Activated CD8-positive, alpha-beta T cell treated with anti-CD3 and anti-CD28 coated beads for 36 hours (primary cell): ENCODE measurements at places on chromosomes 4 and X.
A peak's percentile ranks its signal among the peaks of the same experiment; 100 is the strongest.

DNA sequence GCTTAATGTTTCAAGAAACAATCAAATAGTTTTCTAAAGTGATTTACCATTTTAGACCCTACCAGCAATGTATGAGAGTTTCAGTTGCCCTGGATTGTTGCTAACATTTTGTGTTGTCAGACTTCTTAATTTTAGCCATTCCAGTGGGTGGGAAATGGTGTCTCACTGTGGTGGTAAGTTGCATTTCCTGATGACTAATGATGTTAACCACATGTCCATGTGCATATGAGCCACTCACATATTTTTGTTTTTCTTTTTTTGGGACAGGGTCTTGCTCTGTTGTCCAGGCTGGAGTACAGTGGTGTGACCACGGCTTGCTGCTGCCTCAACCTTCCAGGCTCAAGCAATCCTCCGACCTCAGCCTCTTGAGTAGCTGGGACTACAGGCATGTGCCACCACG lies 48.3 kb downstream of the MED28 start:
- DNase-seq, result no peak

GRCh38 chr4:82462415-82462831 lies 32.0 kb downstream of the ENOPH1 start:
- DNase-seq, result peak; percentile 94

DNA sequence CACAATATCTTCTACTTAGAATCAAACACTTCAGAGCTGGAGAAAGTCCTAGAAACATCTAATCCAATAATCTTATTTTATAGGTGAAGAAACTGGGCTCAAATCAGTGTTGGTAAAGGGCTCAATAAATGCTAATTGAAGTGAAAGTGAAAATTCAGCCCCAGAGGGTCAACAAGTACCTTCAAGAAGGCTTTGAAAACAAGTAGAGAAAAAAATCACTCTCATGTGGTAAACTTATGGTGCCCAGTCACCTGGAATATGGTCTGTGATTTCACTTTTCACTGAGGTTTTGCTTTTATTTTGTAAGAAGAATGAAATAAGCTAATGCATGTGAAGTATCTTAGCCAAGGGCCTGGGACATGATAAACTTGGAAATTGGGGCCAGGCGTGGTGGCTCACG lies 29.1 kb upstream of the EIF4E start:
- DNase-seq, result no peak

GRCh38 chr4:41504167-41504818 lies 33.7 kb upstream of the LIMCH1 start:
- no peak for DNase-seq

DNA sequence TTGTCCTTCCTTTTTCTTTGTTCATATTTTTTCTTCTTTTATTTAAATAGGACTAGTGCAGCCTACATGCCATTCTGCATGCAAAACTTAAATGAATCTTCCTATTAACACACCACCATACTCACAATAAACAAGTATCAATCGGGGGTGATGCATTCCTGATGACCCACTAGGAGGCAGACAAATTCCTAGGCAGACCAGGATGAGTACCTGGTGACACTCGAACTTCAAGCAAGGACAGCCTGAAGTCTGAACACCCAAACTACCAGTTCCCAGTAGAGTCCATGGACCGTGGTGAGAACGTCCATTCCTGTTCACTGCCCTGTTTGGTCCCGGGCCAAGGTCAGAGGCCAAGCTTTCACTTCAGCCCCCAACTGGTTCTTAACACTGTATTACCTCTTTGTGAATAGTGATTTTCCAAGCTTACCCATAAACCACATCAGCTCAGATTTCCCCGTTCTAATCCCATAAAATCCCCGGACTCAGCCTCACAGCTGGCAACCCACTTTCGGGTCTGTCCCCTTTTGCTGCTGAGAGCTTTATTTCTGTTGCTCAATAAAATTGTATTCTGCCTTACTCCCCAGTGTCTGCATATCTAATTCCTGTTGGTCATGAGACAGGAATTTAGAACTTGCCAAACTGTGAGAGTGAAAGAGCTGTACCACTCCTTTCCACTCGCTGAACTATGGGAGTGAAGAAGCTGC lies 1286.6 kb downstream of the FSTL5 start:
- DNase-seq, result no peak

- no peak for DNase-seq
Observed at GRCh38 chrX:148904421-148905111, 404.1 kb downstream of the AFF2 start.

GRCh38 chrX:103513067-103513466 lies 6.2 kb downstream of the RAB40A start:
- DNase-seq, result no peak

- no peak for DNase-seq
Observed at GRCh38 chrX:64439551-64439950, 44.3 kb upstream of the MTMR8 start.

DNA sequence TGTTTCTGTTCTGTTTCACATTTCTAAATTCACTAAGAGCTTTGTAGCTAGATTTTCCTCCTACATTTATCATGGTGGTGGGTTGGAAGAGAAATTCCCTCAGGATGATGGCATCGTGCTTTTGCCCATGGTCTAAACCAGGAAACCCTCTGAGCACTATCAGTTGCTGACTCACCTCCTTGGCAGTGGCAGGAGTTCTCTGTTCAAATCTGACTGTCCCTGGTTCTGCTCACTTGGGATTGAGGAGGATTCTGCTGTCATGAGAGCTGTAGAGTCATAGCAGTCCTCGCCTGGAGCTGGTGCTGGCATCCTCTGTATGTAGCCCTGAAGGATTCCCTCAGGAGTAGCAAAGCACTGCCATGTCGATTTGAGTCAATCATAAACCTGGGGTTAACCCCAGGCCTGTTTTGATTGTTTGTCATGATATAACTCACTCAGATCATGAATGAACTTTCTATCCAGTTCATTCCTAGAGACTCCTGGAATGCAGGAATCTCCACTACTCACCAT lies 9.4 kb downstream of the TEX13A start:
- DNase-seq, result no peak

DNA sequence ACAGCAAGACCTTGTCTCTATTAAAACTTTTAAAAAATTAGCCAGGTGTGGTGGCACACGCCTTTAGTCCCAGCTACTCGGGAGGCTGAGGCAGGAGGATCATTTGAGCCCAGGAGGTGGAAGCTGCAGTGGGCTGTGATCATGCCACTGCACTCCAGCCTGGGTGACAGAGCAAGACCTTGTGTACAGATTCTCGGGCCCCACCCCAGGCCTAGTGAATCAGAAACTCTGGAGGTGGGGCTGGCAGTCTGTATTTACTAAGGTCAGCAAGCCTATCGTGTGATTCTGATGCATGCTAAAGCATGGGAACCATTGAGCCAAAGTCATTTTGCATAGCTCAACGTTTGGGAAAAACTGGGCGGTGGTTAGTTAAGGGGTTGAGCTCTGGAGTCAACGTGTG lies 3.5 kb downstream of the S100G start:
- DNase-seq, result no peak

GRCh38 chrX:3738509-3738908 lies 25.1 kb upstream of the PRKX start:
- DNase-seq, result peak; percentile 34

DNA sequence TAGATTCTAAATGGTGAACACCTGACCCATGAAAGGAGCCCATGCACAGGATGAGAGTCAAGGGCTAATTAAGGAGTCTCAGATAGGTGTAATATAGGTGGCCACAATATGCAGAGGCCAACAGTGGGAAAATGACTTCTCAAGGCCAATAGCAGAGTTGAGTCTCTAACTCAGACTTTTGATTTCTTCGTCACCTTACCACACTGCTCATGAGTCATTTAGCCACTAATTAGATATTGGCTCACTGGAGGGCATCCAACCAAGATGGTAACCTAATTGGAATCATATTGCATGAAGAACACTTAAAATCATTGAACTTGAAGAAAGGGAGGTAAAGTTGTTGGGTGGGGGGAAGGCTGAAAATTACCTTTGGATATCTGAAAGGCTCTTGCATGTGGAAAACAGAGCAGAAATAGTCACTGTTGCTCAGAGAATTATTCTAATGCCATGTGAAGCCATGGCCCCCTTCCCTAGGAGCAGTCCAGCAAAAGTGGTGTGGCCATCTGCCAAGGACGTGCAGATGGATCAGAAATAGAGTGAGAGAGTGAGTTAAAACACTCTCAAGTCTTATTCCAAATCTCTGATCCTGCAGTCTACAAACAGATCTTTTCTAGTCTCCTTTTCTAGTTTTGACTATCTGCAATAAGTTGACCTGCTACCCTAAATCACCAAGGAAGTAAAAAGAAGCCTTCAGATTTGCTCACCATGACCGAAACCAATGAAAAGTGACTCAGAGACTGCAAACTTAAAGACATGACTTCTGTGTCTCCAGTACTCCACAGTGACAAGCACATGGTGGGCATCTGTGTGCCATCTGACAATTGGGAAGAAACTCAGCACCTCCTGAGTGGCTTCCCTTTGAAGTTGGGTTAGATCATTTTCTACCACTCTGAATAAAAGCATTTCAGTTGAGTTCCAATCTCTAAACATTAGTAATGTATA lies 93.9 kb upstream of the C1QTNF7 start:
- no peak for DNase-seq

GRCh38 chr4:17336069-17336468 lies 175.8 kb downstream of the QDPR start:
- DNase-seq, result no peak

GRCh38 chr4:100357542-100357941 lies 160.3 kb downstream of the EMCN start:
- DNase-seq, result no peak

GRCh38 chr4:134740290-134740689 lies 538.7 kb upstream of the PABPC4L start:
- no peak for DNase-seq

DNA sequence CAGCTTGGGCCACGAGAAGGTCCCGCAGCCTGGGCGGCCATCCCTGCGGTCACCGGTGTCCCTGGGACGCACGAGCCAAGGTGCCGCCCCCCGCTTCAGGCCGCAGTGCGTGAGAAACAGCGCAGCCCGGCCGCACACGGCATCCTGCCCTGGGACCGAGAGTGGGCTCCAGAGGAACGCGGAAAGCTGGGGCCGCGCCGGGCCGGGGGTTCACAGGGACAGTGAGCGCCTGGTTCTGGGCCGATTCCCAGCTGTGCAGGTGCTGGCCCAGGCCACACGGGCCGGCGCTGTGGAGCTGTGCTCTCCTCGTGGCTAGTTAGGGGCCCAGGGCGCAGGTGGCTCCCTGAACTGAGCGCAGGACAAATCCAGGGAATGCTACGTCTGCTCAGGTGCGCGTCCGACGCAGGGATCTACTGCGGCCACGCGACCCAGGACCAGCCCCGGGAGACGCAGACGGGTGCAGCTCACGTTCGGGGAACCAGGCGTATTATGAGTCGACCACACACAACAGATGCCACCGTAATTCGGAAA lies 25.8 kb upstream of the GTPBP6 start:
- no peak for DNase-seq

DNA sequence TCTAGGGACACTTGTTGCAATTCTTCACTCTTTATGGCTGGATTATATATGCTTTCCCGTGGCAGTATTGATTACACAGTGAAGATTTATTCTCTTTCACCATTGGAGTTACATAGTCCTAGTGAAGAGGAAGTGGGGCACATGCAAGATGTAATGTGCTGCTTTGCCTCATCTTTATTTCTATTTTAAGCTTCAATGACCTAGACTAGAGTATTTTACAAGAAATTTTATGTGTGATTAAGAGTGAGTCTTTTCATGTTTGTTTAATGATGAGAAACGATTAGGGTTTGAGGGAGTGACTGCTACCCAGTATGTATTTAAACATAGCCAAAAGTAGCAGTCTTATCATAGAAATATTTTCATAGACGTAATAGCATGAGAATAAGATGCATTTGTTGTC lies 30.8 kb downstream of the DIAPH2 start:
- DNase-seq, result no peak

- no peak for DNase-seq
Observed at GRCh38 chr4:138632856-138633579, 382.6 kb upstream of the NOCT start.

DNA sequence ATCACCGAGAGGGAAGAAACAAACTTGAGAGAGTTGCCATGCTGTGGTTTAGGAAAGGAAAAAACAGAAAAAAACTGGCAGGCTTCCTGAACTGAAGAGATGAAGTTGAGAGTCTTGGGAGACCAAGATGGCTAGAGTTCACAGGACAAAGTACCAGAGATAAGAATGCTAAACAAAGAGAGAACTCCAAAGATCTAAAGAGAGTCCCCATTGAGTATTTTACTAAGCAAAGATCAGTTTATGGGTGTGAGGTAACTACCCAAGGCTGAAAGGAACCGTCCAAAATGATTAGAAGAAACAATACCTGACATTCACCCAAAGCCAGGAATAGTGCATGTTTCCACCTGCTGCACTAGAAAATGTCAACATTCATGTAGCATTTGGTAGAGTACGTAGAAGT lies 21.8 kb upstream of the COX7B2 start:
- DNase-seq, result no peak

- peak; percentile 80 for DNase-seq
Observed at GRCh38 chr4:37970702-37971101, 10.5 kb downstream of the PTTG2 start.

- no peak for DNase-seq
Observed at GRCh38 chr4:62806816-62807215, 1602.4 kb downstream of the TECRL start.

GRCh38 chrX:127038065-127038464 lies 218.5 kb downstream of the PRR32 start:
- no peak for DNase-seq

GRCh38 chr4:5921981-5922380 lies 29.1 kb upstream of the CRMP1 start:
- DNase-seq, result no peak

- DNase-seq, result no peak
Observed at GRCh38 chrX:8688776-8689175, 43.2 kb downstream of the ANOS1 start.

DNA sequence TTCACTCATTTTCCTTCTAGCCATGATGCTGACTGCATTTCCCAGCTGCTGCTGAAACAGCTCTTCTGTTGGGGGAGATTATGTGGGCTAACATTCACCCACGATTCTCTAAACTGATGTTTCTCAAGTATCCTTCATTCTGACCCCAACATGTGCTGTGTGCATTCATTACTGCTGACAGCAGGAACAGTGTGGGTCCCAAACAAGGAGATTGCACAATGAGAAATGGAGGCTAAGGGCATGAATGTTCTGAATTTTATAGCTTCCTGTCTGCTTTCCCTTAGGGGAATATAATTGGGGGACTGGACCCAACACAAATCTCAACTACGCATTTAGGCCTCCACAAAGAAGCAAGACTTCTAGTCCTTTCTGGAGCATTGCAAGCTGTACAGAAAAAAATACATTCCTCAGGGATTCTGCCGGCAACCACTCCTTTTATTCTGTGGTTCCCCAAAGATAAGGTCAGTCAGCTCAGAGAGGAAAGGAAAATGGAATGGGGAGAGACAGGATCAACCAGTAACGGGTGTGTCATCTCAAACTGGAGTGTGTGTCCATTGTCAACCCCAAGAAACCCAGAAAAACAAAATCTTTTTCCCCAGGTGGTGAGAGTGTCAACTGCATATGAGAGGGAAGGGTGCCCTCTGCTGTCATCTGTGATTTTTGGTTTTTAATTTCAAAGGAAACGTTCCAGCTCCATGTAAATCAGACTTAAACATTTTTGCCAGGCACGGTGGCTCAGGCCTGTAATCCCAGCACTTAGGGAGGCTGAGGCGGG lies 81.5 kb upstream of the EGFL6 start:
- peak; percentile 60 for DNase-seq

GRCh38 chr4:141391293-141391692 lies 170.6 kb downstream of the ZNF330 start:
- DNase-seq, result no peak
